CD4-positive, alpha-beta T cell (primary cell): ENCODE measurements at places on chromosomes 16 and 17.

GRCh38 chr16:24163935-24164334, 92.2 kb upstream of the CACNG3 start:
- no peak for DNase-seq

- no peak for DNase-seq
Measured at GRCh38 chr16:89815639-89816348, 653 bp downstream of the FANCA start.

DNA sequence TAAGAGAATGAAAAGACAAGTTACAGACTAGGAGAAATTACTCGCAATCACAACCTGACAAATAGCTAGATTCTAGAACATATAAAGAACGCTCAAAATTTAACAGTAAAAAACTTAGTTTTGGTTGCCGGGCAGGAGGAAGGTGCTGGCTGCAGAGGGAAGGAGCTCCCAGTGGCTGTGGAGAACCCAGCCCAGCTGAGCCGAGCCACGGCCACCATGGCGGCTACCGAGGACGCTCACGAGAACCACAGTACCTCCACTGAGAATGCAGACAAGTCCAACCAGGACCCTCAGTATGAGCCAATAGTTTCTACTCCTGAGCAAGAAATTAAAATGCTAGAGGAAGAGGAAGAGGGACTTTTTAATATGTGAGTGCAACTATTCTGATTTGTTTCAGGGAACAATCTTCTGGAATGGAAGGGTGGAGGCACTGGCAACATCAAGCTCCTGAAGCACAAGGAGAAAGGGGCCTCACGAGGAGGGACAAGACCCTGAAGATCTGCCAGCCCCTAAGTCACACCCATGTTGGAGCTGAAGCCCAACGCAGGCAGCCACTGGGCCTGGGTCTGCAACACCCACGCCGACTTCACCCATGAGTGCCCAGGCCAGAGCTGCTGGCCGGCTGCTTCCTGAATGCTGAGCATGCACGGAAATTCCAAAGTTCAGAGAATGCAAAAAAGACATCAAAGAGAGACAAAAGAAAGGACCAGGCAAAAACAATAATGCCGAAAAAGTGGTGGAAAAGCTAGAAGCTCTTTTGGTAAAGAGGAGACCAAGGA, 55.0 kb downstream of the DNAH17 start:
- no peak for DNase-seq

DNA sequence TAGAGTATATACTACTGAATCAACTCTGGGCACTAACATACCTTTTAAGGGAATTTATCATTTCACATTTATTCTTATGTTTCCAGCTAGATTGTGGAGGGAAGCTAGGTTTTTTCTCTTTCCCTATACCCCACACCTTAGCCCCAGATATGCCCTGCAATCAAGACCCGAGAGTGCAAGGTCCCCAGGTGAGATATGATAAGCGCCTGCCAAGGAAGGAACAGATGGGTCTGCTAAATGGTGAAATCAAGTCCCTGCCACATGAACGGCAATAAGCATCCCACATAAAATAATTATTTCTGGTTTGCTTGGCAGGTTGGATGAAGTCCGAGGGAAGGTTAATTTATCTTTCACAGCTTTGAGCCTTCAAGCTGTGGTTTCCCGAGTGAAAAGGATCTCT, 195.5 kb downstream of the TOX3 start:
- no peak for DNase-seq

DNA sequence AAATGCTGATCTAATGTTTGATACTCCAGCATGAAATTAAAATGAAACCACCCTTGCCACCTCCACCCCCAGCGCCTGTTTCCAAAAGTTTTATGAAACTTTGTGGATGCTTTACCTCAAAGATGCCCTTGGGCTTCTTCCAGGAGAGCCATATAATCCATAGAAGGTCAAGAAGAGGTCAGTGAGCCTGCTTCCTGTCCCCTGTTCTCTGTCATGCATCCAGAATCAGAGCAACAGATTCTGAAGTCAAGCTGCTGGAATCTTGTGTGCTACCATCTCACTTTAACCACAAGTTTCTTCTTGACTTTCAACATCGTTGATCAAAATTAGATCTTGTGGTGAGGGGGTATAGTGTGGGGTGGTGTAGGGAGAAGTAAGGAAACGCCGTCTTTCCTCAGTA, 8.6 kb downstream of the GOSR2 start:
- DNase-seq, result no peak

GRCh38 chr17:45759761-45760160, 24.4 kb upstream of the CRHR1 start:
- no peak for DNase-seq

DNA sequence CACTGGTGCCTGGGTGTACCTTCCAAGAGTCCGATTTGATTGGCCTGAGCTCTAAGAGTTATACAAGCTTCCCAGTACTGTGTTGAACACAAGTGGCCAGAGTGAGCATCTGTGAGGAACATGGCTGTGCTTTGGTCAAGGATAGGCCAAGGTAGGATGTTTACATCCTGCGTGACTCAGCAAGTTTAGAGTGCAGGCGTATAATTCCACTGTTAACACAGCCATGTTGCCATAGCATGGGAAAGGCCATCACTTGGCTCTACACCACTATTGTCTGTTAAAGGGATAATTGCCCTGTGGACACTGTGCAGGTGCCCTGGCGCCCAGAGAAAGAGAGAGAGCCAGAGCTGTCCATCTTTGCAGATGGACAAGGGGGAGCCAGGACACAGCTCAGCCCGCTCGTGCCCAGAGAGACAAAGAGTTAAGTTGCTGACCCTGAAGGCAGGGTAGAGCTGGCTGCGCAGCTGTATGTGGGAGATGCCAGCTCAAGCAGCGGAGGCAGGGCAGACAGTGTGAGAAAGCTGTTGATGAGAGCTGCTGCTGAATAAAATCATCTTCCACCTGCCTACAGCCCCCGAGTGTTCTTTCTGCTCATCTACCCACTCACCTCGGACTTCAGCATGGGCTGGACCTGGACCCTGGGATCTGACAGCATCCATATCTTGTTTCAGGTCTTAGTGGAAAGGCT, 11.7 kb downstream of the CFAP52 start:
- DNase-seq, result no peak

- DNase-seq, result peak; percentile 17
Measured at GRCh38 chr16:2498531-2499253, 15.1 kb upstream of the ATP6V0C start.

GRCh38 chr17:59558953-59559352, 6.5 kb upstream of the DHX40 start:
- no peak for DNase-seq

- DNase-seq, result no peak
Measured at GRCh38 chr16:52533296-52533695, 13.6 kb downstream of the TOX3 start.

GRCh38 chr16:24580665-24581064, 41.3 kb downstream of the RBBP6 start:
- DNase-seq, result no peak

DNA sequence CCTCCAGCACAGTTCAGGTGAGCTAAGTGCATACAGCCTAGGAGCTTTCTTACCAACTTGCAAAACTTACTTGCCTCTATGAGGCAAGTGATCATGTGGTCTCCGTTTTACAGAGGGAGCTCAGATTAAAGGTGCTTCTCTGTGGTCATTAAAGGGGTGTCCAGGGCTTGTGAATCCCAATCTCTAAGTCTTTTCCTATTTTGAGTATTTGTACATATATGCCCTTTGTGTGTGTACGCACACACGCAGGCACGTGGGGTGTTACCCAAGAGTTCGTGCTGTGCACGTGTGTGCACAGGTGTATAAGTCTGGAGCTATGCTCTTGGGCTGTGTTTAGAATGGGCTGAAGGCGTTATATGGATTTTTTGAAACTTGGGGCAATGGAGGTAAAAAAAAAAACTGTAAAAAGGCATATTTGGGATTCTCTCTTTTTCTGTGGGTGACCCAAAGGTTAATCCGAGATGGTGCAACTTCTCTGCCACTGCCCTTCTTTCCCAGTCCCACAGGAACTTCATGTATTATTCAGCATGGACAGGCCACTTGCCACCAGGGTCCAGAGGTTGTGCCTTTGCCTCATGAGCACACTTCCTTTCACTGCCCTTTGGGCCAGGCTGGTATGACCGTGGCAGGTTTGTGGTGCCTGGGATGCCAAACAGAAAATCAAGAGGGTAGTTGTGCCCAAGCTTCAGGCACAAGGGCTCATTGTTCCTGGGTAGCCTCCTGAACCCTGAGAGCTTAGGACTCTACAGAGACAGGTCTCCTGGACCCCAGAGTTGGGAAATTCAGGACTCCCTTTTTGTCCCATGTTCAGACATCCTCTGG, 1.5 kb downstream of the ABCC3 start:
- no peak for DNase-seq

DNA sequence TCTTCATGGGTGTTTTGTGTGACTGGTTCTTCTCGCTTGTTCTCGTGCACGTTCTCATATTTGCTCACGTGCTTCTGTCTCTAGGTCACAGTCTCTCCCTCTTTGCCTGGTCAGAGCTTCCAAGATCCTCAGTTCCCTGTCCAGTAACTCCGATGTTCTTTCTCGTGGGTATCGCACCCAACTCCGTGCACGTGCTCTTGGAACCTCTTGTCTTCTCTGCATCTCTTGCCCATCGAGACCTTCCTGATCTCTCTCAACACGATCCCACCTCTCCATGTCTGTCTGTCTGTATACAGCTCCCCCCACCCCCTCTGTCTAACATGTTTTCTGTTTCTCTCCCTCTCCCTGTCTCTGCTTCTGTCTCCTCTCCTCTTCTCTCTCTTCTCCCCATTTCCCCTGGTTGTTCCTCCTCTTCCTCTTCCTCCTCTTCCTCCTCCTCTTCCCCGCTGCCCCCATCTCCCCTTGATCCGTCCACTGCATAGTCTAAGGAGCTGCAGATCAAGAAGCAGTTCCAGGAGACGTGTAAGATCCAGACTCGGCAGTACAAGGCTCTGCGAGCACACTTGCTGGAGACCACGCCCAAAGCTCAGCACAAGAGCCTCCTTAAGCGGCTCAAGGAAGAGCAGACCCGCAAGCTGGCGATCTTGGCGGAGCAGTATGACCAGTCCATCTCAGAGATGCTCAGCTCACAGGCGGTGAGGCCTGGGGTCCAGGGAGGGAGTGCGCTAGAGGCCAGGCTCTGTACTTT, 6.1 kb downstream of the HIRIP3 start:
- no peak for DNase-seq

DNA sequence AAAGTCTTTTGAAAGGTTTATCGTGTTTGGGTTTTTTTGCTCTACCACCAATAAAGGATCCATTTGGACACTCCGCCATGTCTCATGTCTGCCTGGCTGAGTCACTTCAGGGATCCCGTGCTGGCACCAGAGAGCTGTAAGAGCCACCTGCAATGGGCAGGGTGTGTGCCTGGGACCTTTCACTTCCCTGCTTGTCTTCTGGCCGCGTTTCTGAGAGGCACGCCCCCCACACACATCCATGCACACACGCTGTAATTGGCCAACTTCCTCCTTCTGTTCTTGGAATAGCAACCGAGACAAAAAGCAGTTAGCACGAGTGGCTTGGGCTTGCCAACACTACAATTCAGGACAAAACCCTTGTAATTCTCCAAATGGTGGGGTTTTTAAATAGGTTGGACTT, 9.8 kb upstream of the SOST start:
- peak; percentile 60 for DNase-seq

- DNase-seq, result no peak
Measured at GRCh38 chr16:74035816-74036215, 260.8 kb upstream of the PSMD7 start.

DNA sequence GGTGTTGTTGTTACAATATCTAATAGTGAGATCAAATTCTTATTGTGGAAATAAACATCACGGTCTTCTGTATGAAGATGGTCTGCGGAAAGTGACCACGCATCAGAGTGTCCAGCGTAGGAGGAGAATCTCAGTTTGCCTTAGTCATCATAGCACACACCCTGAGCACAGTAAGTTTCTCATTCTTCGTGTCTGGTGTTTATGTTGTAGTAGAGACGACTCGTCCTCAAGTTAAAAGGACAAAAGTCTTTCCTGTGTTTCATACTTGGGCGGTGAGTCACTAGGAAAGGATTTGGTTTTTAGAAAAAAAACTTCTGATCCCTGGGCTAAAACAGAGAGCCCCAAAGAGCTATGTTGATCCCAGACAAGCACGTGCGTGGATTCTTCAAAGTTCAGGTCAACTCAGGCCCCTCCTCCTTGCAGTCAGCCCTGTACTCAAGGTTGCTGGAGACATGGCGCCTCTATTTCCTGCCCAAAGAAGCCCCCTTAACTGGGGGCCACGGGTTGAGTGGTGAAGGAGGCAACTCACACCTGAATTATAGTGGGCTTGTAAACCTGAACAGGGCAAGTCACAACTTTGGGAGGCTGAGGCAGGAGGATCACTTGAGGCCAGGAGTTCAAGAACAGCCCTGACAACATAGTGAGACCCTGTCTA, 170.4 kb downstream of the ZFHX3 start:
- DNase-seq, result no peak

GRCh38 chr16:6549415-6549814, 783.2 kb upstream of the RBFOX1 start:
- DNase-seq, result no peak

DNA sequence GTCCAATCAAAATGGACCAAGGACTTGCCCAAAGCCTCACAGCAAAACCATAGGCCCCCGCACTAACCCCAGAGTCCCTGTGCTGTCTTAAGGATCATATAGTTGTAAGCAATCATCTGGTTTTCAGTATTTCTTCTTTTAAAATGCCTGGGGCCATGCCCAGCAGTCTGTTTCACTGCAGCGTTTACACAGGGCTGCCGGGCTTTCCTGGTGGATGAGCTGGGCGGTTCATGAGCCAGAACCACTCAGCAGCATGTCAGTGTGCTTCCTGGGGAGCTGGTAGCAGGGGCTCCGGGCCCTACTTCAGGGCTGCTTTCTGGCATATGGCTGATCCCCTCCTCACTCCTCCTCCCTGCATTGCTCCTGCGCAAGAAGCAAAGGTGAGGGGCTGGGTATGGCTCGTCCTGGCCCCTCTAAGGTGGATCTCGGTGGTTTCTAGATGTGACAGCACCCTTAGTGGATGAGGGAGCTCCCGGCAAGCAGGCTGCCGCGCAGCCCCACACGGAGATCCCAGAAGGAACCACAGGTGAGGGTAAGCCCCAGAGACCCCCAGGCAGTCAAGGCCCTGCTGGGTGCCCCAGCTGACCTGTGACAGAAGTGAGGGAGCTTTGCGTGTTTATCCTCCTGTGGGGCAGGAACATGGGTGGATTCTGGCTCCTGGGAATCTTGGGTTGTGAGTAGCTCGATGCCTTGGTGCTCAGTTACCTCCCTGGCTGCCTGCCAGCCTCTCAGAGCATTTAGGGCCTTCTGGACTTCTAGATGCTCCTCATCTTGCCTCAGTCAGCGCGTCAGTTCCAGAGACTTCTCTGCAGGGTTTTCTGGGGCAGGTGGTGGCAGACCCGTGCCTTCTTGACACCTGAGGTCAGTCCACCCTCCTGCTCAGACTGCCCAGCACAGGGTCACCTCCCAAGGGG, 24.8 kb upstream of the STH start:
- DNase-seq, result no peak

GRCh38 chr17:51091635-51092034, 29.0 kb downstream of the SPAG9 start:
- DNase-seq, result no peak

DNA sequence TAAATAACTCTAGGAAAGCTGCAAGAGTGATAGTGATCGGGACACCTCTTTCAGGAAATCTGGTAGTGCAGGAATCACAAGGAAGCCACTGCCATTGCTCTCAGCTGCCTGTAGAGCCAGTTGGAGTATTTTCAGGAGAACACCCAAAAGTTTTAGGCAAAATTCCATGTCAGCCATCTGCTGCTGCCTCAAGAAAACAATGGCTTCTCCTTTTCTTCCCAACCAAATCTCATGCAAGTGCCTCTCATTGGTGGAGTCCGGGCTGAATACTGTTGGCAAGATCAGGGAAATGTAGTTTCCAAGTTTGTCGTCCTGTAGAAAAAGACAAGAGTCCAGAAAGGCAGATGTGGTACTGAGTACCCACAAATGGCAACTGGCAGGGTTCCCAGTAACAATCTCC, 54.9 kb upstream of the TANC2 start:
- no peak for DNase-seq
